ENCODE measurements at places on chromosomes 2 and 18. TPM values are rescaled to one million over a fixed set of nuclear protein-coding genes. Genes with fewer than 3 reads are reported as not detected.

GRCh38 chr2:162731917-162732804, 106.4 kb downstream of the KCNH7 start:
- DNase-seq = no peak

DNA sequence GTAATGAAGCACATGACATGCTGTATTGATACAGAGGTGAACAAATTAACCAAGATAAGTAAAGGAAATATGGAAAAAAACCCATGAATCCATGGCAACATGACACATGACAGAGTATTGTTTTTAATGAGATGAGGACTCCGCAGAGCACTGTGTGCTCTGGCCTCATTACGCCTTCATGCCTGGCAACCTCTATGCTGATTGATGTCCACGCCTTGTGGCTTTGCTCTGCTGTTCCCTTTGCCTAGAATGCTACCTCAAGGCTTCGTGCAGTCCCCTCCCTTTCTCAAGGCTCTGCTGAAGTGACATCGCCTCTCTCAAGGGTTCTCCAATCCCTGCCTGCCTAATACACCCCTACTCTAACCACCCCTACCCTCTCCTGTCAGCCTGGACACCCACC, 8.4 kb downstream of the SIGLEC15 start:
- no peak for DNase-seq

- DNase-seq = no peak
Observed at GRCh38 chr2:139867601-139868226, 1087.5 kb upstream of the NXPH2 start.

The NTSR2 gene
- total RNA-seq = not detected

The ASB18 gene
- under 0.01 TPM for total RNA-seq

GRCh38 chr18:2960983-2961696, 51.8 kb downstream of the LPIN2 start:
- DNase-seq = no peak

DNA sequence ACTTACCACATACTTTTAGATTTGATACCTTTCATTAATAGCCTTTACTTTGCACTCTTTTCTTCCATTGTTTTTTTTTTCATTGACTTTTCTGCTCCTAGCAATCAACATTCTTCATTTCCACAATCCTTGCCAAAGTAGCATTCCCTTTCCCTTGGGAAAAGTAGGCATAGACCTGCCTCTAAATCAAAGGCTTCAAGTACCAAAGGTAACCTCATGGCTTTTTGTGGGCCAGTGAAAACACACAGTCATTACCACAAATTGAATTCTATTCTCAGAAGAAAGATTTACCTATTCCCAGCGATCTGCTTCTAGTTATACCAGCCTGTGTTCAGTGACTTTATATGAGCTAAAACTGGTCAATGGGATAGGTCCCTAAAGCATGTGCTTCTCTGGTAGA, 109.2 kb downstream of the SOCS6 start:
- no peak for DNase-seq

GRCh38 chr2:9909106-9909505, 42.4 kb upstream of the GRHL1 start:
- DNase-seq = no peak

GRCh38 chr2:107305966-107306365, 420.0 kb upstream of the ST6GAL2 start:
- no peak for DNase-seq

- DNase-seq = no peak
Observed at GRCh38 chr18:61080954-61081528, 252.2 kb upstream of the CDH20 start.

The CAPN14 gene
- total RNA-seq = 0.05 TPM

DNA sequence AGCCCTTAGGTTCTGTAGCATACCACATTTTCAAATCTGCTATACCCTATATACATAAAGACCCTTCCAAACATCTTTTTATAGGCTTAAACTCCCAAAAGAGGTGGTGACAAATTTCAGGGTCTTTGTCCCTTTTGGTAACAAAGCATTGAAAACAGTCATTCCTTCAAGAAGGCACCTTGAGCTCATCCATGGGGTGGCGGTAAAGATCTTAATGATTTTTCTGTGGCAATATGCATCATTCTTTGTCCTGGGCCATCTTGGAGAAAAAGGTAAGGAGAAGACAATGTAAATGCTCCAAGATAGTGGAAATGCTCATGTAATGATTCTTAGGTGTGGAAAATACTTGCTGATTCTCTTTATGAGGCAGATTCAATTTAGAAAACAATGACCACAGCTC, 890.5 kb downstream of the CNTNAP5 start:
- DNase-seq = no peak

The GPR39 gene
- total RNA-seq = under 0.01 TPM

- no peak for DNase-seq
Observed at GRCh38 chr2:143159486-143159840, 30.2 kb downstream of the ARHGAP15 start.

- no peak for DNase-seq
Observed at GRCh38 chr2:157751462-157752058, 122.9 kb upstream of the ACVR1C start.

The LIMS4 gene
- 40.1 TPM for total RNA-seq

The LONRF2 gene
- total RNA-seq = not detected

Measured in dermis blood vessel endothelial cell (primary cell).